ENCODE measurements at places on chromosomes 3 and 15.

GRCh38 chr3:20743553-20744321 is 557.7 kb upstream of the SGO1 start:
- DNase-seq, result no peak

DNA sequence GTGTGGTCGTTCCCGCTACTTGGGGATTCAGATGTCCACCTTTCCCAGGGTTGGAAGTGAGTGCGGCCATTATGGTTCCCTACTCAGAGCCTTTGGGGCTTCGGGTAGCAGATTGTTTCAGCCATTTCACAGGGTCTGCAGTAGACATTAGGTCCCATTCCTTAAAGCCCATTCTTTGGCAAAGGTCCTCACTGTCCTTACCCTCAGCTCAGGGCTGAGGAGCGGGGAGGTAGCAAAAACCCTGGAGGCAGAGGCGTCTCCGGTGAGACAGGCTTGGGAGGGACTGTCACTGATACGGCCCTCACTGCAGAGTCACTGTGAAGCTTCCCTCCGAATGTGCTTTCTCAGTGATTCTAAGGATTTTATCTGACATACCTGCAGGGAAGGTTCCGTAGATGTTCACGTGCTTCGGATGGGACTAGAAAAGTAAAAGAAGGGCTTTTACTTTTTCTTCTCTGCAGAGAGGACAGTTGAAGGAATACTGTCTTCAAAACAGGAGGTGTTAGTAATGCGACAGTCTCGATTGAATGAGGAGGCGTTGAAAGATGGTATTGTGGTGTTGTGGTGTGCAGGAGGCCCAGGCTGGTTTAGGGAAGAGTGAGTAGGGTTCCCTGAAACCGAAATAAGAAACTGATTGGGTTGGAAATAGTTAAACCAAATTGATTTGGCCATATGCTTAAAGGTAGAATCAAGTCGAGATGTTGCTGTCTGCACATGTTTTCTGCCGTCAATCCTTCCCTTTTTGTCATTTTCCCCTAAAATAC is 630 bp downstream of the ATP6V1A start:
- no peak for DNase-seq

- no peak for DNase-seq
Observed at GRCh38 chr3:59531994-59532393, 482.2 kb upstream of the CFAP20DC start.

GRCh38 chr15:30922480-30923311 is 19.0 kb downstream of the FAN1 start:
- DNase-seq, result peak; percentile 36

- peak; percentile 14 for DNase-seq
Observed at GRCh38 chr15:31489801-31490646, 163.4 kb downstream of the KLF13 start.

- DNase-seq, result no peak
Observed at GRCh38 chr15:81357180-81357686, 16.8 kb downstream of the TMC3 start.

DNA sequence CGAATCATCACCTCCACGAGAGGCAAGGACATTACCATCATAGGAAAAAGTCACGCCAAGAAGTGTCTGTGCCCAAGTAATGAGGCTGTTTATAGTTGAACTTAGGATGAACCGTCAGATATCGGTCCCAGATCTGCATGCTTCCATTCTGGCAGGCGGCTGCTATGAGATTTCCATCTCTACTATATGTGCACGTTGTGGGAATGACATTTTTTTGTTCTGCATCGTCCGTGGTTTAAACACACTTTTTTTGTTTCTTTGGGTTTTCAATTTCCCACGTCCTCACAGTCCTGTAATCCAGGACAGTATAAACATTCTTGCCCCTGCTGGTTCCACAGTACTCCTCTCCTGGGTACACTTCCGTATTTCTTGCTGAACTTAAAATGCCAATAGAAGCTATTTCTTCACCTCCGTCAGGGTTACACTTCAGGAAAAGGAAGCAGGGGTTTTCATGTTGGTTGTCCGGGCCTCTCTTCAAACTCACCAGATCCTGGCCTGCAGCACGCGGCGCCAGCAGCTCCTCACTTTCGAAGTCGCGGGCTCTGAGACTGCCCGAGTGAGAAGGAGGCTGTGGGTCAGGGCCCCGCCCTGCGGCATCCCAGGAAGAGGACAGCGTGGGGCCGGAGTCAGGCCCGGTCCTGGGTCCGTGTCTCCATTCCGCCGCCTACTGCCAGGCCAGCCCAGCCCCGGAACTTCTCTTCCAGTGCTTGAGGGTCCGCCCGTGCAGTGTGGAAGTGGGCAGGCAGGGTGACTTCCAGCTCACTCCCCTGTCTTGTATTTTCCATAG is 9.8 kb upstream of the TM4SF4 start:
- no peak for DNase-seq

- DNase-seq, result no peak
Observed at GRCh38 chr3:178669758-178670157, 133.5 kb downstream of the KCNMB2 start.

DNA sequence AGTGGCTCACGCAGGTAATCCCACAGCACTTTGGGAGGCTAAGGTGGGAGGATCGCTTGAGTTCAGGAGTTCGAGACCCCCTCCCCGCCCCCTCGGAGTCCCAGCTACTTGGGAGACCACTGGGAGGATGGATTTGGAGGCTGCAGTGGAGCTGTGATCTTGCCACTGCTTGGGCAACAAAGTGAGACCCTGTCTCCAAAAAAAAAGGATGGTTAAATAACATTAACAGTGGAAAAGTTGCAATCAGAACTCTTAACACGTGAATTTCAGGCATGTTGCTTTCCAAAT is 1.4 kb upstream of the TMEM87A start:
- no peak for DNase-seq

- DNase-seq, result no peak
Observed at GRCh38 chr3:186828340-186828739, 14.2 kb upstream of the ADIPOQ start.

GRCh38 chr3:70245746-70246525 is 66.5 kb downstream of the MDFIC2 start:
- DNase-seq, result no peak

DNA sequence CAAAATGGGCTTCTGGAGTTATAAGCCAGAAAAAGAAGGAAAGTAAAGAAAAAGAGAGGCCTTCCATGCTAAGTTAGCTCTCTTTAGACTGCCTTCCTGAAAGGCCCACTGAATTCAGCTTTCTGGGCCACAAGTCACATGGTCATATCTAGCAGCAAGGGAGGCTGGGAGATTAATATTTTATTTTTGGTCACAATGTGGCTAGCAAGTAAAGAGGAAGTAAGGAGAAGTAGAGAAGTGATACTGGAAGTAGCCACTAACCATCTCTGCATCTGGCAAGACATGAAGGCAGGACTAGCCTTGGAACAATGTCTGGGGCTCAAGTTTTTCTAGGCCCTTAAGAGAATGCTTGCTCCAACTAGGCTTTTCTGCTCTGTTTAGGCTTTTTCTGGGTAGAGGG is 81.8 kb upstream of the UBE2E1 start:
- DNase-seq, result no peak

GRCh38 chr3:39383881-39384664 is 903 bp downstream of the SLC25A38 start:
- no peak for DNase-seq

DNA sequence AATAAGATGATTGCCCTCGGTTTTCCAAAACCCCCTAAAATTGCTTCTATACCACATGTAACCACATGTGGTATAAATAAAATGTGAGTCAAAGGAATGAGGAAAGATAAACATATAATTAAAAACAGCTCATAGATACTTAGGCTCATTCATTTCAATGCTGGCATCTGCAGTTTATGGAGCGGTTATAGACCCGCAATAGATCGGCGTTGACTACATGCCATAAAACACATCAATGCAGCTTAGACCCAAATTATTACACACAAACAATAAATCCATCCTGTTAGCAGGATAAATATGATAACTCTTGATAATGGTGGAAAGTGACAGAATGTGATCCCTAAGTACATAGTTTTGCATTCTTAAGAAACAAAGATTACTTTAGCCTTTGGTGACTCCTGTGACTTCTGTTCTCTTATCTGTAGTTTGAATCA is 143.7 kb downstream of the NR2F2 start:
- DNase-seq, result no peak

DNA sequence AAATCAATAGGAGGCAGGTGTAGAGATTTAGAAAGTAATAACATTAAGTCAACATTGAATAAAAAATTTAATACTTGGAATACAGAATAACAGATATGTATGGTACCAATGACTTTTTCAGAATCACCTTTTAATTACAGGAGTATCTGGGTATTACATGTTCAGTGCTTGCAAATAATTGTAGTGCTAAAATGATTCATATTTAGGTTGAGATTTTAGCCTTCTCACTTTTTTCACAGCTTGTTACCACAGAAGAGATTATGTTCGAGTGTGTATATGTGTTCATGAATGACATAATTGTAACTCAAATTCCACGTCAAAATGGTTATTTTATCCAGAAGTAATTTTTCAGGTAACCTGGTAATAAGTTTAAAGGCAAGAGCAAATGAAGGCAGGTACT is 187.9 kb upstream of the TBL1XR1 start:
- DNase-seq, result no peak

- no peak for DNase-seq
Observed at GRCh38 chr3:125083776-125084175, 28.0 kb upstream of the HEG1 start.

GRCh38 chr3:30646181-30646876 is 39.9 kb downstream of the TGFBR2 start:
- no peak for DNase-seq

DNA sequence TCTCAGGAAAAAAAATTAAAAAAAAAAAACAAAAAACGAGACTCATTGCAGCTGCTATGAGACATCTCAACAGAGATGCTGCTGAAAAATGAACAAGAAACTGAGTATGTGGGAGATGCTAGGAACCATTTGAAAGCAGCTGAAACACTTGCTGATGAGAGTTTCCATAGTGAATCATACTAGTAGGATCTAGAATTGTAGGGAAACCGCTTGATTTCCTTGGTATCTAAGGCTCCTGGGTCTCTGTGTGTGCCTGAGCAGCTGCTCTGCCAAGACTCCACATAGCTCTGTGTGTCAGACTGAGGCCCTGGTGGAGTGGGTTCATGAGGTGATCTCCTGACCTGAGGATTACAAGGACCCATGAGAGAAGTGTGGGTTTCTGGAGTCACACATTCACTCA is 313.4 kb upstream of the NECTIN3 start:
- no peak for DNase-seq

DNA sequence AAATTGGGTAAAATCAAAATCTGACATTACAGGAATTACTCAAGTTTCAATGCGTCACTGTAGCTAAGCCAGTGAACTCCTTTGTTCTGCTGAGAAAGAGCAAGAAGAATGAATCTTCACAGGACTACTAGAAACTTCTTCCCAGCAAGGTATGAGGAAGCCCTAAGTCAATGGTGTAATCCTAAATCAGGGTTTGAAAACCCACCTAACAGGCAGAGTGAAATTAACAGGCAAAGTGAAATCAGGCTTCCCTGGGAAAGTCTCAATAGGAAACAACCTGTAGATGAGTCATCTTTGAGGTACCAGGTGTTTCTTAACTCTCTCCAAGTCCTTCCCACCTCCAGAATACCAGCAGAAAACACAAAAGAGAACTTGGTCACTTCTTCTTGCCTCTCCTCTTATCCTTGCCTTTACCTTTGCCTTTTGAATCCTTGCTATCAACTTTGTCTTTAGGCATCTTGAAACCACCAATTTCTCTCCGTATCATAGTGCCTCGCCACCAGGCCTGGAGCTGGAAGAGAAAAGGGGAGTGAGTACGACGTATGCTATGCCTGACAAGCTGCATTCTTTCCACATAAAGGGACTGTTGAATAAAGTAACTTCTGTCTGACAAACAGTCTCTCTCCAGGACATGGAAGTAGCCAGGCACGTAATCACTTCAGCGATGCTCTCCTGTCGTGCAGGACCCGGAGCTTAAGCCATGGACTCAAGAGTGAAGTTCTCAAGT is 60.6 kb upstream of the RPL35A start:
- DNase-seq, result no peak

GRCh38 chr3:142693136-142693853 is 30.5 kb upstream of the TRPC1 start:
- no peak for DNase-seq

DNA sequence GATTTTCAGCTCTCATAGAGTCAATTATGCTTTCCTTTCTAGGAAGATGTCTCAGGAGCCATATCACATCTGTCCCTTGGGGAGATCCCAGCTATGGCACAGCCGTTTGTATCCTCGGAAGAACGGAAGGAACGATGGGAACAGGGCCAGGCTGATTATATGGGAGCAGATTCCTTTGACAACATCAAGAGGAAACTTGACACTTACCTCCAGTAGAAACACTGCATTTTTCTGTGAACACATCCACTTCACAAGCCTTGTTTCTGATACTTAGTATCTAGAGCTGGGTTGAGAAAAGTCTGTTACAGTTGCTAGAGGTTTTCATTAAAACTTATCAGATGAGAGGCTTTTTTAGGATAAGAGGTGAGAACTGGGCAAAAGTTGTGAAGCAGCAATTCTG is 35.4 kb downstream of the GYG1 start:
- DNase-seq, result no peak

DNA sequence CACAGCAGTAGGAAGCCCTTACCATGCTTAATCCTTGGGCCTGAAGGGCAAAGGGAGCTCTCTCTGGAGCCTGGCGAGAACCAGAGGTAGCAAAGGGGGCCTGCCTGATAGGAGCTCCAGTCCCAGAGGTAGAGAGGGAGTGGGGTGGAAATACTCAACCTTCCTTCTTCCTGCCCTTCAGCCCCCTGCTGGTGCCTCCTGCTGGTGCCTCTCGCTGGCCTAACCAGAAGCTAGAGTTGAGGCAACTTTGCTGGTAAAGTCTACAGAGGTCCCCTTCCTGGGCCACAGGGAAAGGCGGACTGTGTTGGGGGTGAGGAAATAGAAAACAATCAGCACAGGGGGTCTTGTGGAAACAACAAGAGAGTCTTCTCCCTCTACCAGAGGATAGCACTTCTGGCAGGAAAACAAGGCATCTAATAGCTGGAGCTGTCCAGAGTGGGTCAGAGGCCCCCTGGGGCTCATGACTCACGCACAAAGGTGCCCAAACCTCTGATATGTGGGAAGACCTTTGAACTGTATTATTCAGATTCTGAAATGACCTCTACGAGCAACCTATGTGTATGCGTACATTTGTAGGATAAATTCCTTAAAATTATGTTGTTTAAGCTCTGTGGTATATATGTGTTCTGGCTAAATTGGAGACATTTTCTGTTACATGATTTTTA is 133.9 kb downstream of the LRRC28 start:
- no peak for DNase-seq

DNA sequence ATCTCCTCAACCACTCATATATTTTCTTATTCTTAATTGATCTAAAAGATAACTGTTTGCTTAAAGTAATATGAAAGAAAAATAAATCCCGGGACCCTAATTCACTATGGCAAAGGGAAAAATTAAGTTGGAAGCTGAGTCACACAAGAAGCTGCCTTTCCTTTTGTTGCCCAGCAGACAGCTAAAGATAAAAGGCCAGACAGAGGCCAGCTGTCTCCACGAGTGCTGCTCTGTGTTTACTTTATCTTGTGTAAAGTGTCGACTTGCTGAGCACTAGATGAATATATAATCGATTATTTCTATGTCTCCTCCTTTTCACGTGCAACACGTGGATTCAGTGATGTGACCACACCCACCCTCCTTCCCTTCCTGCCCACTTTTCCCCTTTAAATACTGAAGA is 52.8 kb upstream of the NSMCE3 start:
- no peak for DNase-seq

Data from hypothalamus (tissue), 51 donors.